ENCODE measurements at places on chromosomes 5 and 9.

DNA sequence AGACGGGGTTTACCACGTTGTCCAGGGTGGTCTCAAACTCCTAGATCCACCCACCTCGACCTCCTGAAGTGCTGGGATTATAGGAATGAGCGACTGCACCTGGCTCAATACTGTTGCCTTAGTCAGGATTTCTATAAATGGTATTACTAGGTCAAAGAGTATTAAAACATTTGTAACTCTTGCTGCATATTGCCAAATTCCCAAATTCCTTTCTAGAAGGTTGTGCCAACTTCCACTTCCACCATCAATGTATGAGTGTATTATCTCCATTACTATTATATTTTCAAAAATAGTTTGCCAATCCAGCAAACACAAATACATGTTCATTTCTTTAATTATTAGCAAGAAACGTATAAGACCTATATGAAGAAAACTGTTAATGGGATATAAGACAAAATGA, 10.6 kb downstream of the PTGR1 start:
- DNase-seq, result no peak

- no peak for DNase-seq
Observed at GRCh38 chr5:22965960-22966359, 112.8 kb upstream of the CDH12 start.

- no peak for DNase-seq
Observed at GRCh38 chr9:31023847-31024246, 1360.6 kb upstream of the ACO1 start.

DNA sequence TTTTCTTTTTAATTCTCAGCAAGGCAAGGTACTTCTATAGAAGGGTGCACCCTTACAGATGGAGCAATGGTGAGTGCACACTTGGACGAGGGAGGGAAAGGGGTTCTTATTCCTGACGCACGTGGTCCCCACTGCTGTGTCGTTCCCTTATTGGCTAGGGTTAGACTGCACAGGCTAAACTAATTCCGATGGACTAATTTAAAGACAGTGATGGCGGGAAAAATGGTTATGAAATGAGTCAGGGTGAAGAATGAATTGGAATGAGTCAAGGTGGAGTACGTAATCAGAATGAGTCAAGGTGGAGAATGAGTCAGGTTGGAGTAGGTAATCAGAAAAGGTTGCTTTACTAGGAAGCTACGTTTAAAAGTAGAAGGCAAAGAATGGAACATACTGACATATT, 2.1 kb upstream of the HMGCS1 start:
- DNase-seq, result peak; percentile 56

- no peak for DNase-seq
Observed at GRCh38 chr9:89179540-89179894, 899 bp upstream of the SHC3 start.

GRCh38 chr9:114302727-114303126, 20.2 kb upstream of the ORM1 start:
- DNase-seq, result no peak

DNA sequence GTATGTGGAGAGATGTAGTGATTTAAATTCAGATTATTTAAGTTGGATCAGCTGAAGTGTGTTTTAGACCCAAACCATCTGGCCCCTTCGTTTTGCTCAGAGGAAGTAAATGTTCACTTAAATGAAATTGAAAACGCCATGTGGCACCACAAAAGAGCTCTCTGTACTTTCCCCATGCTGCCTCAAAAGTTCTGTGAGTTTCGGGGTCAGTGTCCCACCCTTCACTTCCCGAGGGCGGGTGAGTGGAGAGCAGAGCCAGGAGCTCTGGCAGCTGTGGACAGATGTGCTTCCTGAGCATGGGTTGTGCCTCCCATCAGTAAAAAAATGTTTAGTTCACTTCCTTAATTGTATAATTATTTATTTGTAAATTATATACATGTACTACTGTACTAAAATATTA, 48.4 kb downstream of the PSD2 start:
- DNase-seq, result no peak

DNA sequence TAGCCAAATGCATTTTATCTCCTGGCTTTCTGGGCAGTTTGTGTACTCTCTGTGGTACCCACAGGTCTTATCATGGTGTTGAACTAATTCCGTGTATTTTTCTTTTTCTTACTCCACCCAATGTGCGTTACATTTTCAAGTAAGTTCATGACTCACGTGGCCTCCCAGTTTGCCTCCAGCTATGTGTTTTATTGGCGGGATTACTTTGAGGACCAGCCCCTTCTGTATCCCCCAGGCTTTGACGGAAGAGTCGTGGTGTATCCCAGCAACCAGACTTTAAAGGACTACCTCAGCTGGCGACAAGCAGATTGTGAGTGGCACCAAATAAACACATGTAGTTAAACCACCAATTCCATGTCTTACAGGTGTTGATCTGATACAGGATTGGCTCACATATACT, 3.2 kb downstream of the THG1L start:
- no peak for DNase-seq

GRCh38 chr5:54063817-54064216, 246.6 kb downstream of the ARL15 start:
- no peak for DNase-seq

DNA sequence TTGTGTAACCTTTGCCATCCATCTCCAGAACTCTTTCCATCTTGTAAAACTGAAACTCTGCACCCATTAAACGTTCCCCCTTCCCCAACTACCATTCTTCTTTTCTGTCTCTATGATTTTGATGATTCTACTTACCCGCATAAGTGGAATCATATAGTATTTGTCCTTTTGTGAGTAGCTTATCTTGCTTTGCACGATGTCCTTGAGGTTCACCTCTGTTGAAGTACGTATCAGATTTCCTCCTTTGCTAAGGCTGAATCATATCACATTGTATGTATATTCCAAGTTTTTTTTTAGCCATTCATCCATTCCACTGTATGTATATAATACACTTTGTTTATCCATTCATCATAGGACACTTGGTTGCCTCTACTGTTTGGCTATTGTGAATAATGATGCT, 2.9 kb upstream of the RNF130 start:
- no peak for DNase-seq

- DNase-seq, result no peak
Observed at GRCh38 chr5:53825016-53825415, 264.6 kb downstream of the NDUFS4 start.

DNA sequence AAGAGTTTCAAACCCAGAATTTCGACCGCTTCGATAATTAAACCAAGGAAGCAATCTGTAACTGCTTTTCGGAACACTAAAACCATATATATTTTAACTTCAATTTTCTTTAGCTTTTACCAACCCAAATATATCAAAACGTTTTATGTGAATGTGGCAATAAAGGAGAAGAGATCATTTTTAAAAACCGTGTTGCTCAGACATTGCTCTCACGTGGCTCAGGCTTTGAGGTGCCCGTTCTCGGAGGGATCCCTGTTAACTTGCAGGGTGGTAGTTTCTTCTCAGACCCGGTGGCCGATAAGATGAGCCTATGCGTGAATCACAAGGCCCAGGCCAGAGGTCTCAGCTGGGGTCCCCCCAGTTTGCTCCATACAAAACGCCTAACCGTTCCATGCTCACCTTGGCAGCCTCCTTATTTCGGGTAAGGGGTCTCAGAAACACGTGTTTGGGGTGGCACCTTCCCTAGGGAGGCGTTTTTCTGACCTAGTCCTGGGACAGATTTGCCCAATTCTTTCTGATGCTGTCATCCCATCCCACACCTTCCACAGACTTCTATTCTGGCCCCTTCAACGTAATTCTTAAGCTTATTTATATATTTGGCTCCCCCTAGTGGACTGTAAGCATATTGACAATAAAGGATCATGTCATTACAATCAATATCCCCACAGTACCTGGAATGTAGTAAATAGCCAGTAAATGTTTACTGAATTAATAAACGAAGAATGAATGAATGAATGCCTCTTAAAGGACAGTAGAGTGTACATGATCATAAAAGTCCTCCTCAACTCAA, 48.1 kb downstream of the THBS4 start:
- peak; percentile 19 for DNase-seq

DNA sequence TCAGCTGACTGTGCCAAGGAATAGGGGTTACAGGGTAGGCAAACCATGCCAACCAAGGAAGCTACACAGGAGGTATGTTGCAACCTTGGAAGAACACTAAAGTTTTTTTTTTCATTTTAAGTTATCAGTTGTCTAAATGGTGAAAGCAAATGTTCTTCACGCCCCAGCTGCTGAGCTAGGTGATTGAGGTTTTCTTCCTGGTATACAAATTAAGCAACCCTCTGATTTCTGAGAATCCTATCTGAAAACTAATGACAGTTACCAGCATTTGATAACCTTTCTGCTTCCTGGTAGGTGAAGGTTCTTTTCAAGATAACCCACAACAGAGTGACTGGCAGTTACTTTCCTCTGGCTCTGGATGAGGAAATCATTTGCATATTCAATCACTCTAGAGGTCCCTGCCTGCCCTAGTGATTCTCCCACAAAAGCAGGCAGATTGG, 194.9 kb downstream of the ATP10B start:
- no peak for DNase-seq

DNA sequence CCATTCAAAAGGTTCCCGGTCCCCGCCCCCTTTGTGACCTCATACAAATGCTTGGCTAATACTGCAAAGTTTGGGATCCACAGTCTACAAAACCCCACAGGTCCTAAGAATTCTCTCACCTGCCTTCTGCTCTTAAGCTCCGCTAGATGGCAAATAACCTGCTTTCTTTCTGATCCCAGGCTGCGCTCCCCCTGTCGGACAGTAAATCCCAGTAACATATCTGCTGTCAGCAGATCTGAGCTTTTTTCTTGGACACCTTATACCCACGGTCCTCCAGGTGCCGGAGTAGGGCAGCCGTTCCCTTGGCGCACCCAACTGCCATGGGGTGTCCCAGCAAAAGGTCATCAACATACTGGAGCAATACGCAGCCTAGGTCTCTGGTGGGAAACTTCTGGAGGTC, 39.0 kb upstream of the PPP1R26 start:
- no peak for DNase-seq

GRCh38 chr9:79409182-79409823, 162.5 kb upstream of the TLE4 start:
- DNase-seq, result no peak
